ENCODE measurements at places on chromosomes 1 and 21. TPM values are rescaled to one million over a fixed set of nuclear protein-coding genes. Genes with fewer than 3 reads are reported as not detected.

Gene F13B
- not detected for total RNA-seq

Gene MIGA1
- 15.7 TPM for total RNA-seq

Gene PCAT6
- not detected for total RNA-seq

Gene ASPM
- 62.1 TPM for total RNA-seq

Gene VAMP4
- total RNA-seq = 11.4 TPM

Gene NT5C1A
- total RNA-seq = not detected

Gene TRNP1
- total RNA-seq = 3.9 TPM

Gene XCL2
- not detected for total RNA-seq

Gene CHIA
- total RNA-seq = not detected

Gene BNIPL
- total RNA-seq = 0.10 TPM

Gene ACP6
- total RNA-seq = 5.0 TPM

Gene AKR7A3
- total RNA-seq = 0.37 TPM

Gene ARMH1
- total RNA-seq = 0.37 TPM

Gene SLC45A3
- total RNA-seq = 7.8 TPM

Gene ZBTB18
- total RNA-seq = 18.7 TPM

Gene DENND2D
- 10.2 TPM for total RNA-seq

Gene GUCA2A
- not detected for total RNA-seq

Gene TAF12
- 41.4 TPM for total RNA-seq

Gene FAM229A
- total RNA-seq = 0.42 TPM

Gene FAM163A
- not detected for total RNA-seq

Gene OR2T33
- not detected for total RNA-seq

Gene ALX3
- not detected for total RNA-seq

Gene TNFSF4
- total RNA-seq = 14.6 TPM

Gene AGBL4
- not detected for total RNA-seq

Gene MEX3A
- 3.2 TPM for total RNA-seq

Gene CCDC27
- not detected for total RNA-seq

Gene FH
- 156 TPM for total RNA-seq

Gene FMOD
- total RNA-seq = not detected

Gene LCK
- 0.12 TPM for total RNA-seq

Gene UFC1
- 97.0 TPM for total RNA-seq

Gene PADI2
- total RNA-seq = 0.12 TPM

Gene OR2L13
- total RNA-seq = not detected

Gene SLC44A3
- 1.4 TPM for total RNA-seq

Gene DNAJC11
- 46.1 TPM for total RNA-seq

Gene TSPAN1
- total RNA-seq = 0.47 TPM

Gene MAP3K21
- total RNA-seq = 3.6 TPM

Gene SYT6
- total RNA-seq = not detected

Gene LCE1A
- total RNA-seq = not detected

Gene PRAMEF20
- total RNA-seq = not detected

Gene CCDC17
- 0.10 TPM for total RNA-seq

Gene GNAT2
- not detected for total RNA-seq

Gene AQP10
- total RNA-seq = not detected

Gene ADGRL2
- total RNA-seq = 0.94 TPM

Gene DMBX1
- not detected for total RNA-seq

Data from M059J (cell line).